ENCODE measurements at places on chromosomes 11 and 22.
A peak's percentile ranks its signal among the peaks of the same experiment; 100 is the strongest.

DNA sequence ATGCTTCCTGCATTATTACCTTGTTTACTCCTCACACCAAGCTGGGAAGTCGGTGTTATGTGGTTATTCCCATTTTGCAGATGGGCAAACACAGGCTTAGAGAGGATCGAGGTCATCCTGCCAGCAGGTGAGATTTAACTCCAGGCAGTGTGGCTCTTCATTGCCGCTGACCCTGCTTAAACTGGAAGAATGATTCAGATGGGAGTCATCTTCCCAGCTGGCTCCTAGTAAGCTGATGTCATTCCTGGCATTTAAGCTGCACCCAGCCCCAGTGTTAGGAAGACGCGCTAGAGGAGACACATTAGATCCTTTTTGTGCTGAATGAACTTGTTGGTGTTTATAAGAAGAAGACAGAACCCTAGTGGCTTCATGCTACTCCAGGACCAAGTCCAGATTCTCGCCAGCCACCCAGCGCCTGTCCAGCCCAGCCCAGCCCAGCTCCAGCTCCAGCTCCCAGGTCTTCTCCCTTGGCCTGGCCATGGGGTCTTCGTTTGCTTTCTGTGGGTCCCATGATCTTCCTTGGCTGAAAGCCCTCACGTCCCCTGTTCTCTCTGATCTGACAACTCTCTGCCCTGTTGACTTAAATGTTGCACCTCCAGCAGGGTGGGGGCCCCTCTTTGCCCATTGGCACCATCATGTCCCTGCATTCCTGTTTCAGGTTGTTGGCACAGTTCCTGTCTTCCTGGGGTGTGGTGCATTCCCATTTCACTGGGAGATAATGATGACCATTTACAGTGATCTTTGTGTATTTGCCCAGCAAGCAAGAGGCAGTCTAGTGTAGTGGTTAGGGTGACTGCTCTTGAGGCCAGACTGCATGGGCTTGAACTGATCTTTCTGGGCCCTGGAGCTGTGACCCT lies 13.6 kb downstream of the PARVB start:
- DNase-seq: peak; percentile 85

GRCh38 chr11:114846416-114846791 lies 168.1 kb downstream of the NXPE2 start:
- no peak for DNase-seq

DNA sequence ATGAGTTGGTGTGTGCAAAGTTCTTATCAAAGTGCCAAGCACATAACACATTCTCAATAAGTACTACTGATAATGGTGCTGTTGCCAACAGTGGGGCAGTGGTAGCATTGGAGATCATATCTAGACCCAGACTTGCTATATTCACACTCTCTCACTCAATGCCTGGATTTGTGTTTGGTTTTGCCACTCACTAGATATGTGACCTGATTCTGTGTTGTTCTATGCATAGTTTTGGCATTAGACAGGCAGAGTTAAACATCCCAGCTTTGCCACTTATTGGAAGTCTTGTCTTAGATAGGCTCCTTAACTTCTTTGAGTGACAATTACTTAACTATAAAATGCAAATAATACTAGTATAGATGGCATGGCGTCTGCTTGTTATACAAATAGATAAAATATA lies 642.6 kb upstream of the CCDC179 start:
- DNase-seq: no peak

- DNase-seq: no peak
Observed at GRCh38 chr11:111419181-111419580, 40.1 kb upstream of the POU2AF1 start.

- no peak for DNase-seq
Observed at GRCh38 chr11:66467756-66468155, 1.1 kb downstream of the PELI3 start.

DNA sequence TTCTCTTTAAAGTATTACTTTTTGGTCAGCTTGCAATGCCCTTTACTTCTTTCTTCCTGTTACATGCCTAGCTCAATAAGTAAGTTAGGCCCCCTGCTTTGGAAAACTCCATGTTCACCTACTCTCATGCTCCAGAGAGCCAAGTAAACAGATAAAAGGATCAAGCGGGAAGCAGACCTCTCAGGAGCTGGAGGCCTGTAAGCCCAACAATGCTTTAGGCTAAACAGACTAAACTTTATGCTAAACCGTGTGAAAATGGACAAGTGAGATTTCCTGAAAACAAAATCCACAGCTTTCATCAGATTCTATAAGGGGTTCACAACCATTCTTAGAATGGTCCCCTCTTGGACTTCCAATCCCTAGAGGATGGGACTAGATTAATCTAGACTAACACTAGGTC lies 40.2 kb downstream of the CELF1 start:
- no peak for DNase-seq

DNA sequence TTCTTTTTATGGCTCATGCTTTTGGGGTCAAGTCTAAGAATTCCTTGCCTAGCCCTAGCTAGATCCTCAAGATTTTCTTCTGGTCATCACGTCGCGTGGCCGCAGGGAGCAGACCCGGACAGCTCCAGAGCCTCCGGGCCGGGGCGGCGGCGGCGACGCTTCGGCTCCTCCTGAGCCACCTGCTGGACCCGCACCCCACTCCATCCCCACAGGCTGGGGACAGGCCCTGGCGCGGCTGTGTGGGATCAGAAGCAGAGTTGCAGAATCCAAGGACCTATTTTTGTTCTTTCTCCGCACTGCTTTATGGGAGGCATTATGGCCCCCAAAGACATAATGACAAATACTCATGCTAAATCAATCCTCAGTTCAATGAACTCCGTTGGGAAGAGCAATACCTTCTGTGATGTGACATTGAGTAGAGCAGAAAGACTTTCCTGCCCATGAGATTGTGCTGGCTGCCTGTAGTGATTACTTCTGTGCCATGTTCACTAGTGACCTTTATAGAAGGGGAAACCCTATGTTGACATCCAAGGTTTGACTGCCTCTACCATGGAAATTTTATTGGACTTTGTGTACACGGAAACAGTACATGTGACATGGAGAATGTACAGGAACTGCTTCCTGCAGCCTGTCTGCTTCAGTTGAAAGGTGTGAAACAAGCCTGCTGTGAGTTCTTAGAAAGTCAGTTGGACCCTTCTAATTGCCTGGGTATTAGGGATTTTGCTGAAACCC lies 12.4 kb upstream of the SCARF2 start:
- DNase-seq: no peak

All from sigmoid colon (tissue), 7 donors.